ENCODE measurements at places on chromosomes 13 and 19. TPM values are rescaled to one million over a fixed set of nuclear protein-coding genes. Genes with fewer than 3 reads are reported as not detected.

DNA sequence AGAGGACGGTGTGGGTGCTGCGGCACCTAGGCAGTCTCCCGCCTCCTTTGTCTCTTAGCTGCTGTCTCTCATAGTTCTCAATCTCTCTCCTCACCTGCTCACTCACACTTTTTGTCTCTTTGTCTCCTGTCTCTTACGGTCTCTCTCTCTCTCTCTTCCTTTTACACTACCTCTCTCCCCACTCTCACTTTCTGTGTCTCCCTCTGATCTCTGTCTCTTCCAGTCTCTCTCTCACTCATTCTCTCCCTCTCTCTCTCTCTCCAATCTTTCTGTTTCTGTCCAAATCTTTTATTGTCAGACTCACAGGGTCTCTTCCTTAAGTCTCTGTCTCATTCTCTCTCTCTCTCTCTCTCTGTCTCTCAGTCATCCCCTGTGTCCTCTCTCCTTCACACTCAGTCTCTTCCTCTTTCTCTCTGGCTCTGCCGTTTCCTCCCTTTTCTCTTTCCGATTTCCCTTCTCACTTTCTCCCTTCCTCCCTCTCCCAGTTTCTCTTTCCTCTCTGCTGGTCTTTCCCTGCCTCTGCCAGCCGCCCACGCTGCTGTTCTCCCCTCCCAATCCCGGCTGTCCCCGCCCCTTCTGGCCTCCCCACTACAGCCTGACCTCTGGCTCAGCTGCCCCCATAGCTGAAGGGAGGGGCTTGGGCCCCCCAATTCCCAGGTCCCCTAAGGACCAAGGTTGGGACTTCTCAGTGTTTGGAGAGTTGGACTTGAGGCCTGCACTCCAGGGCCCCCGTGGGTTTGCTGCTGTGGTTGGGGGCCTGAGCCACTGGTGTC, at the start of gene PLEKHA4:
PLEKHA4 (minus strand) TSS at position 504 of the 773 bp plus-strand sequence. CDS start 997 bp downstream, outside the sequence.
- peak; percentile 94 for DNase-seq

GRCh38 chr19:31586282-31586681, 237.0 kb upstream of the TSHZ3 start:
- DNase-seq: no peak

- DNase-seq: peak; percentile 53
Observed at GRCh38 chr19:39915101-39915847, 19.2 kb downstream of the FCGBP start.

The SLC27A1 gene
- total RNA-seq: 64.4 TPM

The ADGRE1 gene
- total RNA-seq: not detected

The WTIP gene
- 43.9 TPM for total RNA-seq
